ENCODE measurements at places on chromosomes 4 and X.

DNA sequence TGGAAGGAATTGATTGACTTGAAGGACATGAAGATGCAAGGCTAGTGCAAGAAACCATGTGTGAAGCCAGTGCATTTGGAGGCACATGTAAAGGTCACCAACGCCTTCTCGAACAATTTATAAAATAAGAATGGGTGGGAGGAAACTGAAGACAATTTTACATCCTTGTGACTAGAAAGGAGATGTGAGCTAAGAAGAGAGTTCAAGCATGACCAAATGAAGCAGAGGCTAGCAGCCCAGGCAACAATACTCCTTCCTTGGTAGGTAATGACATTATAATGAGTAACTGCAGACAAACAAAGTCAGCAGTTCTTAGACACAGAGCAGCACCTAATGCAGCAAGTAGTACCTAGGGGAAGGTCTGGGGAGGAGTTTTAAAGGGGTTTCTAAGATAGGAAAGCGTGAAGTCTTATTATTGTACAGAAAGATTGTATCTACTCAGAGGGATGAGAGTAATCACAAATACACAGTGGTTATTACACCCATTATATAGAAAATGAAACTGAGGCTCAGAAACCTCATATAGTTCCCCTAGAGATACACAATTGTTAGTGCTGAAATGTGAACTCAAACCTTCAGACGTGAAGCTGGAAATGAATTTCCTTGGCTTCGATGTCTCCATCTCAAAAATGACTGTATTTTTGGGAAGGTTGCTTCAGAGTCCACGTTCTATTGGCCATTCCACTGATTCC lies 56.1 kb downstream of the ATXN3L start:
- H3K4me1 ChIP-seq: peaks cover 7% of the 10 kb centered on the region
- no peaks in the 10 kb centered on the region for H3K36me3 ChIP-seq
- H3K27ac ChIP-seq: no peak overlapping the region
- DNase-seq: no peak
- H3K27me3 ChIP-seq: no peaks in the 10 kb centered on the region

GRCh38 chr4:127708985-127709384 lies 21.2 kb upstream of the SLC25A31 start:
- H3K36me3 ChIP-seq: no peaks in the 10 kb centered on the region
- no peaks in the 10 kb centered on the region for H3K27me3 ChIP-seq
- no peak overlapping the region for H3K4me3 ChIP-seq
- no peaks in the 10 kb centered on the region for H3K4me1 ChIP-seq
- no peak for DNase-seq
- H3K27ac ChIP-seq: no peak overlapping the region

GRCh38 chr4:73864961-73865360 lies 4.2 kb upstream of the CXCL1 start:
- no peaks in the 10 kb centered on the region for H3K4me1 ChIP-seq
- no peaks in the 10 kb centered on the region for H3K36me3 ChIP-seq
- no peak overlapping the region for H3K4me3 ChIP-seq
- peaks cover 17% of the 10 kb centered on the region for H3K27me3 ChIP-seq

DNA sequence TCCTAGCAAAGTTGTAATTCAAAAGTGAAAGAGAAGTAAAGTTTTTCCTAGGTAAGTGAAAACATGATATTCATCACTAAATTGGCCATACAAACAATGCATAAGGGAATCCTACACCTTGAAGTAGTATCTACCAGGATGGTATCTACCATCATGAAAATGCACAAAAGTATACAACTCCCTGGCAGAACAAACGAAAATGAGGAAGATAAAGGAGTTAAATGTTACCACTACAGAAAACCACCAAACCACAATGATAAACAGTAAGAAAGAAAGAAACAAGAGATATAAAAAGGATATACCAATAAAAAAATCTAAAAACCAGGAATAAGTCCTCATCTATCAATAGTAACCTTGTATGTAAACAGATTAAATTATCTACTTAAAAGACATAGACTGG lies 26.9 kb downstream of the GK2 start:
- no peaks in the 10 kb centered on the region for H3K27me3 ChIP-seq
- H3K4me3 ChIP-seq: no peak overlapping the region
- H3K4me1 ChIP-seq: no peaks in the 10 kb centered on the region
